ENCODE measurements at places on chromosomes 7 and 10.

- DNase-seq = no peak
These were observed 245.9 kb upstream of the RHOBTB1 start for GRCh38 chr10:61189912-61190311.

DNA sequence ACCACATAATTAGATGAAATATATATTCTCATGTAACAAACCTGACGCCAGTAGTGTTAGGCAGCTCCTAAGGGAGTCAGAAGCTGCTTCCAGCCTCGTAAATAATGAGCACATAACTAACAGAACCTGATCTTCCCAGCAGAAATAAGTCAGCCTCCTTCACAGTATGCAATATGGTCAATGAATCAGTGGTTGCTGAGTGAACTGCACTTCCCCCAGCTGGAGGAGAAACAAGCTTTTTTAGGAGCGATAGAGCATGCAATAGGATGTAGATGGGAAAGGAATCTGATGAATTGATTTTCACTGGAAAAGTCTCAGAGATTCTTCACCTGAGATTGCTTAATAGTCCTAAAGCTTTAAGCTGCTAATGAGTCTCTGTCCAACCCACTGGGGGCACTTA lies 337.2 kb upstream of the LRGUK start:
- DNase-seq = no peak

DNA sequence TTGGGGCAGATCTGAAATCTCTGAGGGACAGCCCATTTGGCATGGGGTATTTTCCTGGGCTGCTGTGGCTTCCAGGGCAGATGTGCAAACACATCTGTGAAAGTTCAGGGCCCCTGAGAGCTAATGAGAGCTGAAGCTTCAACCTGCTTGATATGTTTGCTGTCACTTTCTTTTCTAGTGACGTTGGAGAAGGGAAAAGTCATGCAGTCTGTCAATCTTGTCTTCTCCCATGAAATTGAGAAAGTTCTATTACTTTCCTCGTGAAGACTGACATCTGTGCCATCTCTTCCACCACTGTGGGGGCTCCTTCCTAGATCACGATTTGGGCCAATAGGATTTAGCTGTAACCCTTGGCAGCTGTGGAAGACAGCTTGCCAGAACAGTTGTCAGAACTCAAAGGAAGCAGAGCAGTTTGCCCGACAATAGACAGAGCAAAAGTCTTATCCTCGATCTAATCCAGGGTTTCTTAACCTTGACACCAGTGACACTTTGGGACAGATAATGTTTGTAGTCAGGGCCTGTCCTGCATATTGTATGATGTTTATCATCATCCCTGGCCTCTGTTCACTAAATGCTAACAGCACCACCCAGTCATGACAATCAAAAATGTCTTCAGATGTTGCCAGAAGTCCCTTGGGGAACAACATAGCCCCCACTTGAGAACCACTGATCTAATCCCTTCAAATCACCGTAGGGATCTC lies 586.5 kb downstream of the LRMDA start:
- DNase-seq = no peak

GRCh38 chr10:129525401-129525801 lies 58.4 kb downstream of the MGMT start:
- no peak for DNase-seq

DNA sequence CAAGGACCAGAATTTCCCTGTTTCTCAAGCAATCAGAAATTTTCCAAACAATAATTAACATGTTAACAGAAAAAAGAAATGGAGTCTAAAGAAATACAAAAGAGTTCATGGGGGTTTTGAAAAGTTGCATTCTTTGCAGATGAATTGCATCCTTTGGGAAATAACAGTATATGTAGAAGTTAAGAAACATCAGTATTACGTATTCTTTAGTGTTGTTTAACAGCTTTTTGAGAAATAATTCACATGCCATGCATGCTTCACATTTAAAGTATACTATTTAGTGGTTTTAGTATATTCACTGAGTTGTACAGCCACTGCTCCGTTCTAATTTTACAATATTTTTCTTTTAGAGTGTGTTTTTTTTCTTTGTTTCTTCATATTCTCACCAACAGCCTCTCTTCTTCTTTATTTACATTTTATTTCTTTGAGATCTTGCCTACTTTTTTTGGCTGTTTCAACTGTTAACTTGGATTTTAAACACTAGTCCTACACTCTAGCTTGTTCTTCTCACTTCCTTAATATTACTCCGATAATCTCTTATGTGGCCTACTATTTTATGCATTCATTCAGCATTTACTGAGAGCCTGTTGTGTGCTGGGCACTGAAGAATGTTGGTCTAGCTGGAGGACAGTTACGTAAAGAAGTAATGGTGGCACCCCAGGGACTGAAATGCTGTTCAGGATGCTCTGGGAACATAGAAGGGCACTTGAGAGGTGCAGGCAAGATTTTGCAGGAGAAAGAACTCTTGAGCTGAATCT lies 330.1 kb downstream of the EXOC4 start:
- DNase-seq = no peak

DNA sequence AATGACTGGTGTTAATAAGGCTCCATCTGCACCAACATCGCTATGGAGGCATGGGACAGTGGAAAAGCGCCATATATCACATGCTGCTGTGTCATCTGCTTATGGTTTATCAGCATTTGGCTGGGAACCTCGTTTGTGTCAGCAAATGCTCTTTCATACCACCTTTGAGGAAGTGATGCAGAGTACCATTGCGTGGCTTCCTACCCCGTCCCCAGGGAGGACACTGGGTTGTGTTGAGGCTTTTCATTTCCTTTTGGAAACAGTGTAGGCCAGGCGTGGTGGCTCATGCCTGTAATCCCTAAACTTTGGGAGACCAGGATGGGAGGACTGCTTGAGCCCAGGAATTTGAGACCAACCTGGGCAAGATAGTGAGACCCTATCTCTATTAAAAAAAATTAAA lies 6.8 kb downstream of the TACR2 start:
- no peak for DNase-seq

DNA sequence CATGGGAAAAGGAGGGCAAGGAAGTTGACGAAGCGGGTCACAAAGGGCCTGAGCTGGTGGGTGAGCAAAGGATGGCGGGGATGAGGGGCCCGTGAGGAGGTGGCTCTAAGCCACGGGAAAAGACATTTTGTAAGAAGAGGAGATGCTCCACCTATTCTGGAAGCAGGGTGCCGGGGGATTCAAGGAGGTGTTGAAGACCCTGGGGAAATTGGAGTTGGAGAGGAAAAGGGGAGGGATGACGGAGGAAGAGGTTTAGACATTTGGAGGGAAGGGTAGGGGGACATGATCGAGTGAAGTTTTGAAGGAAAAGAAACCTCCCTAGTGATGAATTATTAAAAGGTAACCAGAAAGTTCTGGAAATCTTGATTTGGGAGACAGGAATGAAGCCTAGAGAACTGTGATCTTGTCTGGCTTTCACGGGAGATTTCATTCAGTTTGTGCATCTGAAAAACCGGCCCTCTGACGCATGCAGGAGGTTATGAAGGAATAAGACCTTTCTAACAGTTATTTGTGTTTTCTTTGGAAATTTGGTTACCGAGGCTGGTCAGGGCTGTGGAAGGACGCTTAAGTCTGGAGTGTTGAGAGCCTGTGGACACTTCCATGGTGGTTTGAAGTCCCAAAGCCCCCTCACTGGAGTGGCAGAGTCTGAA lies 1.4 kb downstream of the SMO start:
- no peak for DNase-seq

DNA sequence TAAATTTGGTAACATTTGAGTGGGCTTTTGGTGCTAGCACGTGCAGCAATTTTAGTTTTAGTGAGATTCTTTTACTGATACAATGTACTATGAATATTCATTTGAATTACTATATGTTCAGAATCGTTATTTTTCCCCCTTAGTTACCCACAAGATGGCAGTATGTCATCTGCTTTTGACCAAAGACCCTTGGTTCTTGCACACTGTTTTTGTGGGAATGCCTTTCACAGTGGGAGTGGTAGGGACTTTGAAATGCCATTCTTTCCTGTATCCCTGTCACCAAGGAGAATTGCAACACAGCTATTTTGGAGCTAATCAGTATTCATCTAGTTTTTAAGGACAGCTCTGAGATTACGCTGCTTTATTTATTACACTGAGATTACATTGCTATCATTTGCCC lies 40.6 kb downstream of the SEC23IP start:
- DNase-seq = no peak

DNA sequence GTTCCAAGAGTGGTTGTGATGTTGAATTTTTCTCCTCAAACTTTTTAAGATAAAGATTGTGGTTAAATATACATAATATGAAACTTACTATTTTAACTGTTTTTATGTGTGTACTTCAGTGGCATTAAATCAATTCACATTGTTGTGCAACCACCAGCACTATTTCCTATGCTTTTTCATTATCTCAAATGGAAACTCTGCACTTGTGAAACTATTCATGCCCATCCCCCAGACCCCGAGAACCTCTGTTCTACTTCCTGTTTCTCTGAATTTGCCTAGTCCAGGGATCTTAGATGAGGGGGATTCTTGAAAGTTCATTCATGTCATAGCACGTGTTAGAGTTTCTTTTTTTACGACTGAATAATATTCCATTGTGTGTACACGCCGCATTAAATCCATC lies 67.0 kb downstream of the WDR37 start:
- no peak for DNase-seq

DNA sequence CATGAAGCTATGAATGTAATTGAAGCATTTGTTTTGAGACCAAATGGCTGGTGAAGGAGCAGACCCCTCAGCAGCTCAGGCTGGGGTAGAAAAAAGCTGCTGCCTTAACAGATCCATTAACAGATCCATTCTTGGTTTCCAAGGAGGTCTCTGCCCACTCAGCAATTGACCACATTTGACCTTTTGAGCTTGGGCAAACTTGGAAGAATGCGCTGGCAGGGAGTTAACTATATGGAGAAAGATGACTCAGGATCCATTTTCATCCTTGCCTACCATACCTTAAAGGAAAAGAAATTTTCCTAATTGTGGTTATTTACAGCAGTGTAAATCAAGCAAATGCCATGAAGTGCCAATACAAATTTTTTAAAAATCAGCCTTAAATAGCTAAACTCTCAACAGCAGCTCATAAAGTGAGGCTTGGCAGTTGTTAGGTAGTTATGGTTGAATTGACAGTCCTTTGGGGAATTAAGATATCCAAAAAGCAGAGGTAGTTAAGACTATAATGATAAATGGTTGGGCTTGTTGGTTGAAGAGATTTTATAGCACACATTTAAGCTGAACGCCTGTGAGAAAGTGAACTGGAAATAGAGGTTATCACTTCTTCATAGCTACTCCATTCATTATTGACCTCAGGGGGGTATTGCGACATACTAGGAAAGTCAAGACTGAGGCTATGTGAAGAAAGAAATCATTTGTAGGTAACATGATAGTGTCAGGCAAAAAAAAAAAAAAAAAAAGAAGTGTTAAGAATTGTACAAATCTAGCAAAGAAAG lies 83.9 kb downstream of the MKX start:
- DNase-seq = no peak

DNA sequence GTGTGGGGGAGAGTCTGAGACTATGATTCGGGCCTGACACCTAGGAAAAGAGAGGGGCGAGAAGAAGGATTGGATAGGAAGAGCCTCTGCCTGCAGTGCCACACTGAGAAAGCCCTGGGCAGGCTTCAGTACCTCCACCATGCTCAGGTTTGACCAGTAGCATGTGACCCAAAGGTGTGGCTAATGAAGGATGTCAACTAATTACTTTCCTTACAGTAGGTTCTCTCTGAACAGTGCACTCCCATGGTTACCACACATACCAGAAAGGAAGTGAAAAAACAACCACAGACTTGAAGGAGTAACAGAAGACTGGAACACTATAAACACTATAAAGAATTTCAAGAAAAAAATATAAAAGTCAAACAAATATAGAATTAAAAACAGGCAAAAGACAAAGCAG lies 46.2 kb downstream of the SEM1 start:
- no peak for DNase-seq

- no peak for DNase-seq
These were observed 1164.7 kb upstream of the AUTS2 start for GRCh38 chr7:68433462-68434070.

DNA sequence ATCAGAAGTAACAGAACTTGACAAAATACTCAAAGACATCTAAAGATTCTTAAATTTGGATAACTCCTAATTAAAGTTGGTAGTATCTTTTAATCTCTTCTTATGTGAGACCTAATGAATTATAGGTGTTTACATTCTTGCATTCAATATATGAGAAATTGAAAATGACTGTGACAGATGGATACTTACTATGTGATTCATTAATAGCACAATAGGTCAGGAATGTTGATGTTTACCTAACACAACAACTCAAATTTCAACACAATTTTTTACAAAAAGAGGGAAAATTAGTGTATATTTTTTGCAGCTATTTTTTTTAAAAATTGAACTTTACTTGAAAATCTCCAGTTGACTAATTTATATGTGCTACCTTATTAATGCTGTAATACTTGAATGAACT lies 31.7 kb upstream of the MCU start:
- DNase-seq = no peak

- no peak for DNase-seq
These were observed 215.4 kb downstream of the COBL start for GRCh38 chr7:51101111-51101757.

DNA sequence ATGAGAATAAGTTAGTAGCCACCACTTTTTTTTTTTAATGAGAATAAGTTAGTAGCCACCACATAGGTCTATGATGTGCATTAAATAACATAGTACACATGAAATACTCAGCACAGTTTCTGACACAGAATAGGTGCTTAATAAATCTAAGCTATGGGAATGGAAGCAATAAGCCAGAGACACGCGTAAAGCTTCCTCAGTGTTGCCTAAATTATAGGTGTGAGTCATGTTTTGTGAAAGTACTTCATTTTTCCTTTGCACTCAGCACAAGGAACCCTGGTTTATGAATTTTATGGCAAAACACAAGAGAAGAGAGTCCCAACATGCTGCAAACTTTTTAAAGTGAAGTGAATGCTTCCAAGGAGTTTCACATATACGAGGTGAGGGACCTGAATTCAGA lies 267.4 kb downstream of the RNLS start:
- DNase-seq = no peak

DNA sequence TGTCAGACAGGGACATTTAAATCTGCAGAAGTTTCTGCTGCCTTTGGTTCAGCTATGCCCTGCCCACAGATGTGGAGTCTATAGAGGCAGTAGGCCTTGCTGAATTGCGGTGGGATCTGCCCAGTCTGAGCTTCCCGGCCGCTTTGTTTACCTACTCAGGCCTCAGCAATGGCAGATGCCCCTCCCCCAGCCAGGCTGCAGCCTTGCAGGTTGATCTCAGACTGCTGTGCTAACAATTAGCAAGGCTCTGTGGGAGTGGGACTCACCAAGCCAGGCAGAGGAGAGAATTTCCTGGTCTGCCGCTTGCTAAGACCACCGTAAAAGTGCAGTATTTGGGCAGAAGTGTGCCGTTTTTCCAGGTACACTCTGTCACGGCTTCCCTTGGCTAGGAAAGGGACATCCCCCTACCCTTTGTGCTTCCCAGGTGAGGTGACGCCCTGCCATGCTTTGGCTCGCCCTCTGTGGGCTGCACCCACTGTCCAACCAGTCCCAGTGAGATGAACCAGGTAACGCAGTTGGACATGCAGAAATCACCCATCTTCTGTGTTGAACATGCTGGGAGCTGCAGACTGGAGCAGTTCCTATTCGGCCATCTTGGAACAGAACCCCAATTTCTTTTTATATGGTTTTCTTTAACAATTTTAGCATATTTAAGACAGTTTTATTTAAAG lies 28.4 kb upstream of the VWDE start:
- no peak for DNase-seq

- peak; percentile 10 for DNase-seq
These were observed 13.8 kb upstream of the PITRM1 start for GRCh38 chr10:3186368-3186767.

- no peak for DNase-seq
These were observed 29.3 kb downstream of the KMT2C start for GRCh38 chr7:152406491-152406890.

Data from stimulated activated CD8-positive, alpha-beta memory T cell treated with anti-CD3 and anti-CD28 coated beads, Interleukin-2, amount 100 ng/mL, for 1 hour (primary cell).